B cell (primary cell): ENCODE measurements at places on chromosomes 16 and 17.

- H3K4me3 ChIP-seq: no peak overlapping the region
- H3K36me3 ChIP-seq: no peaks in the 10 kb centered on the region
- no peaks in the 10 kb centered on the region for H3K27me3 ChIP-seq
- no peaks in the 10 kb centered on the region for H3K4me1 ChIP-seq
- H3K27ac ChIP-seq: no peak overlapping the region
Measured at GRCh38 chr17:13508896-13509295, 92.8 kb downstream of the HS3ST3A1 start.

DNA sequence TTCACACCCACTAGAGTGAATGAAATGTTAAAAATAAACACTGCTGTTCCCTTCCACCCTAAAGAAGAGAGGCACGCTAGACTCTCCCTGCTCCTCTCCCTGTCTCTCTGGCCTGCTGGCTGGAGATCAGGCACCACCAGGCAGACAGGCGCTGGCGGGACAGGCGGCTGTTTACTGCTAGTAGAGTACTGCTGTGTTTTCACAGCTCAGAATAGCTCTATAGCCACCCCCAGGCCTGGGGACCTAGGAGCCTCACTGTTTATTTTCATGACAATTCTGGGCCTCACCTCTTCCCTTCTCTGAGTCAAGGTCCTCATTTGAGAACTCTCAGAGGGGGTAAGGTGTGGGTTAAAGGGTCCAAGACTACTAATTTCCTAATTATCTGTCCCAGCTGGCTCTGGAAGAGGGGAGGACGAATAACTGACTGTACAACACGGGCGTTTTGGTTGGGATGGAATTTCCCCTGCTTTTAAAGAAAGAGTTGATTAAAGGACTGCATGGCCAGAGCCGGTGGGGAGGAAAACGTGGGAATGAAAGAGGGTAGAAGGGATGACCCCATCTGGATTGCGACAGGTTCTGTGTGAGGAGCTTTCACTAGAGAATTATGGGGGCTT, 9.0 kb upstream of the G6PC1 start:
- H3K4me3 ChIP-seq: no peak overlapping the region
- no peaks in the 10 kb centered on the region for H3K36me3 ChIP-seq
- H3K4me1 ChIP-seq: no peaks in the 10 kb centered on the region
- H3K27me3 ChIP-seq: no peaks in the 10 kb centered on the region
- H3K27ac ChIP-seq: no peak overlapping the region

- no peak for DNase-seq
- no peaks in the 10 kb centered on the region for H3K4me1 ChIP-seq
- no peak overlapping the region for H3K4me3 ChIP-seq
Measured at GRCh38 chr17:14318109-14318917, 17.4 kb downstream of the HS3ST3B1 start.

DNA sequence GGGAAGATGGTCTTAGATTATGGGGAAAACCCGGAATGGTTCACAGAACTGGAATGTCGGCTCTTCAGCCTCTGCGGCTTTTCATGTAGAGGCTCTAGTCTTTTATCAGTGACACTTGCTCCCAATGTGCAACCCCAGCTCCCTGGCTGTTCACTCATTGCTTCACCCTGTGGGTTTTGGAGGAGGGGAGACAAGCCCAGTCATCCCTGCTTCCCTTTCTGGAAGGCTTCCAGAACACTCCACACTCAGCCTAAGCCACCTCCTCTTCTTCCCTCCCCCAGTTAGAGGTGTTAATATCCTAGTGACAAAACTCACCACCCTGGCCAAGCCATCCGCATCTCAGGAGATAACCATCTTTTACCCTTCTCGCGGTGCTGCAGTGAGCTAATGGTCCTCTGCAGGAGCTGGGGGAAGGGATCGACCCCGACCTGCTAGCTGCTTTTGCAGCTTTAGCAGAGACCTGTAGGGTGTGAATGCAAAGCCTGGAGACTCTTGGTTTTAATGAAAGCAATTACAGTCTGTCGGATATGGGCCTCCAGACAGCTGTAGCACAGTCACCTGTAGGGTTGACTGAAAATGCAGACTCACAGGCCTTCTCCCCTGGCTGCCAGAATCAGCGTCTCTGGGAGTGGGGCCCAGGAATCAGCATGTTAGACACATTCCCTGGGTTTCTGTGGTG, 24.3 kb upstream of the LASP1NB start:
- peaks cover 56% of the 10 kb centered on the region for H3K4me1 ChIP-seq
- no peak for DNase-seq
- no peak overlapping the region for H3K4me3 ChIP-seq
- no peaks in the 10 kb centered on the region for H3K27me3 ChIP-seq
- peak overlapping the region; percentile 33 for H3K27ac ChIP-seq

- H3K4me3 ChIP-seq: no peak overlapping the region
- DNase-seq: no peak
- peaks cover 4% of the 10 kb centered on the region for H3K4me1 ChIP-seq
- H3K36me3 ChIP-seq: peaks cover 2% of the 10 kb centered on the region
- no peak overlapping the region for H3K27ac ChIP-seq
Measured at GRCh38 chr17:56867948-56868376, 34.0 kb downstream of the DGKE start.

GRCh38 chr17:34117332-34117731, 137.8 kb upstream of the CCL2 start:
- DNase-seq: no peak
- H3K27me3 ChIP-seq: peaks cover 4% of the 10 kb centered on the region
- no peak overlapping the region for H3K27ac ChIP-seq
- no peaks in the 10 kb centered on the region for H3K4me1 ChIP-seq

GRCh38 chr17:73320601-73321264, 8.9 kb upstream of the CDC42EP4 start:
- H3K4me1 ChIP-seq: peaks cover 19% of the 10 kb centered on the region
- no peaks in the 10 kb centered on the region for H3K27me3 ChIP-seq
- no peak overlapping the region for H3K27ac ChIP-seq
- H3K4me3 ChIP-seq: no peak overlapping the region
- no peak for DNase-seq

- no peak overlapping the region for H3K27ac ChIP-seq
- DNase-seq: no peak
- no peaks in the 10 kb centered on the region for H3K36me3 ChIP-seq
- no peak overlapping the region for H3K4me3 ChIP-seq
Measured at GRCh38 chr16:15952265-15952711, 2.9 kb downstream of the ABCC1 start.

DNA sequence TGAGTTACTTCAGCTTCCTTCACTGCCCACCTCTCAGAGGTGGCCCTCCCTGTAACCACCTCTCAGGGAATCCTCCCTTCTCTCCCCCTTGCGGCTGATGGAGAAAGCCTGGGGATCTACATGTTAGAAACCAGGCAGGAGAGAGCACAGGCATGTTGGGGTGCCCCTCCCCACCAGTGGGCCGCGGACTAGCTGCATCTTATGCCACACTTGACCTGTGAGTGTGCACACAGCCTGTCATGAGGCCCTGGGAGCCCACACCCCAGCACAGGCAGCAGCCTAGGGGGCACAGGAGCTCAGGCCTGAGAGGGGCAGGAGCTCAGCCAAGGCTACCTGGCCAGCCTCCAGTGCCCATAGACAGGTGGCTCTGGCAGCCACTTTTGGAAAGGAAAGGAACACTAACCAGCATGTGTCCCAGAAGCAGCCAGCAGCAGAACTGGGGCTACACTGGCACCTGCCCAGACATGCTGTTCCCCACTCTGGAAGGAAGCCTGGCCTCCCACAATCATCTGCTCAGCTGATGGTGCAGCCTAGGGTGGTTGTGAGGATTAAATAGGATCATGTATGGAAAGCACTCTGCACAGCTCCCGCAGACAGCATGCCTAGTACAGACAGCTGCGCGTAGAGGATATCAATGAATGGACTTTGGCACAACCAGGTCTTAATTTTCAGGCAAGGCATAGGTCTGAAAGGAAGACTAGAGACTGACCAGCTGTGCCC, 60.5 kb downstream of the TMEM132E start:
- no peaks in the 10 kb centered on the region for H3K27me3 ChIP-seq
- no peak overlapping the region for H3K4me3 ChIP-seq
- H3K27ac ChIP-seq: no peak overlapping the region
- H3K36me3 ChIP-seq: no peaks in the 10 kb centered on the region
- H3K4me1 ChIP-seq: peaks cover 8% of the 10 kb centered on the region

DNA sequence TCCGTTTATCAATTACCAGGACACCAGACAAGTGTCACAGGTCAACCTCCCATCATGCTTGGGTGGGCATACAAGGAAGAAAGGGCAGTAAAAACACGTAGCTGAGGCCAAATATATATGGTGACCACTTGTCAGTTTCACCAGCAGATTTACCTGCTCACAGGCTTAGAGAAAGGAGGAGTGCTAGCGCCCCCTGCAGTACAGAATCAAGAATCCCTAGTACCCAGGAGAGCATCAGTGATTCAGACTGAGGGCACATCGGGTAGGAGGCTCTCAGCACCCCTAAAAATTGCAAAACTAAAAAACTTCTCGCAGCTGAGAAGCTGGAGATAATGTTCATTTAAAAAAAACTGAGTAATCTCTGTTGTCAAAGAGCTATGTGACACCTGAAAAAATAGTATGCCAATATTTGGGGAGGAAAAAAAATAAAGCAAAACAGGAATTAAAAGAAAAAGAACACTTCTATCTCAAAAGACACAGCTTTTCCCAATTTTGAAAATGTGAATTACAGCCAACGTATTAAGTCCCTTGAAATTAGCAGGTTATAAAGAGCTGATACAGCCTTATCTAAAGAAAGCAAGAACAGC, 21.2 kb upstream of the MON1B start:
- H3K4me3 ChIP-seq: no peak overlapping the region
- H3K27me3 ChIP-seq: peaks cover 13% of the 10 kb centered on the region
- DNase-seq: peak; percentile 51
- H3K27ac ChIP-seq: no peak overlapping the region
- H3K4me1 ChIP-seq: no peaks in the 10 kb centered on the region

DNA sequence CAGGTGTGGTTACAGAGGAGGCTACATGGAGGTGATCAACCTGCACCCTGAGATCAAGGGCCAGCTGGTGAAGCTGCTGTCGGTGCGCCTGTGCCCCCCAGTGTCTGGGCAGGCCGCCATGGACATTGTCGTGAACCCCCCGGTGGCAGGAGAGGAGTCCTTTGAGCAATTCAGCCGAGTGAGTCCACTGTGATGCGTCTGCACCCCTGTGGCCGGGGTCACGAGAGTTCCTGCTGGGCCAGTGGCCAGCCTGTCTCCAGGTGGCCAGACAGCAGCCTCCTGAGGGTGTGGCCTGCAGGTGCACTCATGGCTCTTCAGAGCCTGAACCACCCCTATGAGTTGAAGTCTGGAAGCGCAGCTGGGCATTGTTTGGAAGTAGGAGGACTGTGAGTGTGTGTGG, 38.1 kb downstream of the GPT2 start:
- H3K4me3 ChIP-seq: no peak overlapping the region
- DNase-seq: no peak
- no peaks in the 10 kb centered on the region for H3K27me3 ChIP-seq
- H3K27ac ChIP-seq: no peak overlapping the region

GRCh38 chr16:25063102-25063501, 47.9 kb upstream of the ARHGAP17 start:
- H3K36me3 ChIP-seq: no peaks in the 10 kb centered on the region
- H3K27me3 ChIP-seq: no peaks in the 10 kb centered on the region
- no peak overlapping the region for H3K4me3 ChIP-seq
- peak; percentile 59 for DNase-seq

DNA sequence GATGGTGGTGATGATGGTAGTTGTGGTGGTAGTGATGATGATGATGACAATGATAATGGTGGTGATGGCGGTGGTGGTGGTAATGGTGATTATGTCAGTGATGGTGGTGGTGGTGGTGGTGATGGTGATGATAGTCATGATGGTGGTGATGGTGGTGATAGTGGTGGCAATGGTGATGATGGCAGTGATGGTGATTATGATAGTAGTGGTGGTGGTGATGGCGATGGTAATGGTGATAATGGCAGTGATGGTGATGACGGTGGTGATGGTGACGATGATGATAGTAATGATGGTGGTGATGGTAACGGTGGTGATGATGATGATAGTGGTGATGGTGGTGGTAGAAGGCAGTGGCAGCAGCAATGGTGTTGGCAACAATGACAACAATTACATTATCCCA, 55.3 kb downstream of the RBFOX3 start:
- H3K36me3 ChIP-seq: no peaks in the 10 kb centered on the region
- H3K27me3 ChIP-seq: peaks cover 11% of the 10 kb centered on the region
- no peak overlapping the region for H3K27ac ChIP-seq
- H3K4me3 ChIP-seq: no peak overlapping the region
- H3K4me1 ChIP-seq: no peaks in the 10 kb centered on the region

- DNase-seq: no peak
- H3K27ac ChIP-seq: no peak overlapping the region
- H3K4me3 ChIP-seq: no peak overlapping the region
- H3K36me3 ChIP-seq: peaks cover 4% of the 10 kb centered on the region
Measured at GRCh38 chr16:9118170-9118569, 26.7 kb downstream of the HAPSTR1 start.

GRCh38 chr16:69858191-69859104, 92.7 kb upstream of the CLEC18A start:
- H3K27ac ChIP-seq: no peak overlapping the region
- peaks cover 29% of the 10 kb centered on the region for H3K36me3 ChIP-seq
- DNase-seq: no peak

GRCh38 chr17:50630524-50631194, 4.0 kb upstream of the ABCC3 start:
- H3K4me1 ChIP-seq: peaks cover 10% of the 10 kb centered on the region
- H3K27ac ChIP-seq: no peak overlapping the region
- no peak overlapping the region for H3K4me3 ChIP-seq
